Naive thymus-derived CD4-positive, alpha-beta T cell (primary cell): ENCODE measurements at places on chromosomes 7 and 10. TPM values are rescaled to one million over a fixed set of nuclear protein-coding genes. Genes with fewer than 3 reads are reported as not detected.

TMED4 gene
- 67.4 and 70.0 TPM in 2 replicates for total RNA-seq

RADIL gene
- not detected for total RNA-seq

TRPV5 gene
- total RNA-seq = not detected

DNA sequence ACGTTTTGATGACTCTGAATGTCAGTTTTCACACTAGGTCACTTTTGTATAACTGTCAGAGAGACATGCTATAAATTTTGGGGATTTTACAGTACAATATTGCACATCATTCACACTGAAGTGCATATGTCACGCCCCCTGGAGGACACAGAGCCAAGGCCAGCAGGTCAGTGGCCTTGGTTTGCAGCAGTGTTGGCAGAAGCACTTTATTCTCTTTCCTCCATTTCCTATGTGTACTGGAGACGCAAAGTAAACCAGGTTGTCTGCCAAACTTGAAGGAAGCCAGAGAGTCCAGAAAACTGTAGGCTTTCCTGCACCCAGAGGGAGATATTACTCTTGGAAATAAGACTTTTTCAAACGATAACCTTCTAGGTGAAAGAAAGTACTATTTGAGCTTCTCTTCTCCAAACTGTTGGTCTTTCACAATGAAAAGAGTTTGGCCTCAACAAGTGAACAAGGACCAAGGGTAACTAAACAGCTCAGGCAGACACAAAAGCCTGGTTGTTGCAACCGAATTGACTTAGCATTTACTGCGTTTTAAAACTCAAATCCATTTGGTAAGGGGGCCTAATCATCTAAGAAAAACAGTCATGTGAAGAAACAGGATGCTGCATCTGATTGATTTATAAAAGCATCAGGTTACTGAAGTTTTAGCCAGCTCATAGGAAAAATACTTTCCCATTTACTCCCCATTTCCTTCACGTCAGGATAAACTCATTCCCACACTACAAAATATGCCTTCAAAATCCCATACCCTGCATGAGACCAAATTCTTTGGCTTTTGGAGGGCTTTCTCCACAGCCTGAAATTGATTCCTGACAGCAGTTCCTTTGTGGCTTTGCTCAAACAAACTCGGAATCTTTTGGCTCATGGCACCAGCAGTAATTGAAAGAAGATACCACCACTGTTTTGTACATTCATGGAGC, 83.0 kb upstream of the SEC61G start:
- no peaks in the 10 kb centered on the region for H3K4me1 ChIP-seq
- DNase-seq = no peak
- no peak overlapping the region for H3K4me3 ChIP-seq
- H3K27ac ChIP-seq = no peak overlapping the region

DNA sequence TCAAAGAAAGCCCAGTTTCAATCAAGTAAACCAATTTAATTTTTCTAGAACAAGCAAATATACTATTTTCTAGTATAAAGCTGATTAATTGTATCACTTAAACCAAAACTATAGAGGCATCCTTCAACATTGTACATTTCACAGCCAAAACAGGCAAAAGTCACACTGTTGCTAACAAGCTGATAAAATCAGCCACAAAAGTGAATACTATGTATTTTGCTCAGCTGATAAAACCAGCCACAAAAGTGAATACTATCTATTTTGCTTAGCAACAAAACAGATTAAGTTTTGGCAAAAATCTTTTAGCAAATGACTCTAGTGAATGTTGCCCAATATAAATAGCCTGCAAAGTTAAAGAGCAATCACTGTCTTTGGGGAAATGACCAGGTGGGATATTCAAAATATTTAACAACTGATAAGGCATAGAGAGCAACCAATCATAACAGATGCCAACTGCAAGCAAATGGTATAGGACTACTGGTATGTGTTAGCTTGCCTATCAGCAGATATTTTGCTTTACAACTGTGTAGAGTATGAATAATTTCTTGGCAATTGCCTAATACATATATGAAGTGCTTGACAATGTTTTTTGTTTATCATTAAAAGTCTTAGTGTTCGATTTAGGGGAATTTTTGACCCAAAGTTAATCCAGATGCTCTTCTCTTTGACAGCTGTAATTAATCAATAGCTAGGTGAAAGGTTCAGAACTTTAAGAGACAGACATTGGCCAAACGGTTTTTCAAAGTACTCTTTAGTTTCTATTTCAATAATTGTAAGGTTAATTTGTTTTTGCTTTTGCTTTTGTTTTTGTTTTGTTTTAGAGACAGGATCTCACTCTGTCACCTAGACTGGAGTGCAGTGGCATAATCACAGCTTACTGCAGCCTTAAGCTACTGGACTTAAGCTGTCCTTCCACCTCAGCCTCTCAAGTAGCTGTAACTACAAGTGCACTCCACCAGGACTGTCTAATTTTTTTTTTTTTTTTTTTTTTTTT, 44.4 kb upstream of the SP4 start:
- H3K36me3 ChIP-seq = no peaks in the 10 kb centered on the region
- H3K4me3 ChIP-seq = no peak overlapping the region
- H3K4me1 ChIP-seq = no peaks in the 10 kb centered on the region
- no peak overlapping the region for H3K27ac ChIP-seq
- no peak for DNase-seq
- no peaks in the 10 kb centered on the region for H3K27me3 ChIP-seq

GRCh38 chr7:84271543-84271942, 77.0 kb upstream of the SEMA3A start:
- no peaks in the 10 kb centered on the region for H3K27me3 ChIP-seq
- DNase-seq = no peak
- no peaks in the 10 kb centered on the region for H3K36me3 ChIP-seq
- H3K27ac ChIP-seq = no peak overlapping the region
- no peaks in the 10 kb centered on the region for H3K4me1 ChIP-seq

DNA sequence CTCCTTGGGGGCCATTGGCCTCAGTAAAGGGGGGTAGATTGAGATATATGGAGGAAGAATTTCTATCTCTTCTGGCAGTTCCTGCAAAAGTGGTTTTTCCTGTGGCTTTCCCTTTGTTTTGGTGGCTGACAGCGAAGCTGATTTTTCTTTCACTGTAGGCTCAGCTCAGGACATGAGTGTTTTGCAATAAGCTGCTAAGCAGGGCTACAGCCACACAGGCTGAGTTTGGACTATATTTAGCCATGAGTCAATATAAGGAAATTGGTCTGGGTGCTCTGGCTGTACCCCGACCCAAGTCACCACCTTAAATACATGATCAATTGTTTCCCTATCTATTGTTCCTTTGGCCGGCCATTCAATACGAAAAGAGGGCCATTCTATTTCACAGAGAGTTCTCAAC, 212.7 kb upstream of the KCND2 start:
- H3K27ac ChIP-seq = no peak overlapping the region
- no peaks in the 10 kb centered on the region for H3K36me3 ChIP-seq
- H3K27me3 ChIP-seq = no peaks in the 10 kb centered on the region
- DNase-seq = no peak

DNA sequence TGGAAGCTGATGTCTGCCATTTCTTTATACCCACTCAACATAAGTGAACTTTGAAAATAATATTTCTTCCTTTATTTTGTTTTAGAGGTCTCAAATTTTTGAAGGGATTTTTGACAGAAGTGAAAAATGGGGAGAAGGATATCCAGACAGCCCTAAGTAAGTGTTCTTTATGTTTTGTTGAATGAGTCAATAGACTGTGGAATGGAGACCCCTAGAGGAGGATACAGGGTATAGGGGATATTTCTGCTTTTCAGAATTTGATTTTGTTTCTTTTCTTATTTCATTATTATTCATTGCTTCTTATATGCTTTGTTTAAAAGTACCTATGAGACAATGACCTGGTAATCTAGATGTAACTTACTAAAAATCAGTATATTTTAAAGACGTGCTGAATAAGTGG, 34.4 kb downstream of the PLEKHA8 start:
- H3K27ac ChIP-seq = no peak overlapping the region
- H3K4me3 ChIP-seq = no peak overlapping the region
- no peaks in the 10 kb centered on the region for H3K27me3 ChIP-seq
- no peaks in the 10 kb centered on the region for H3K4me1 ChIP-seq
- no peaks in the 10 kb centered on the region for H3K36me3 ChIP-seq

DNA sequence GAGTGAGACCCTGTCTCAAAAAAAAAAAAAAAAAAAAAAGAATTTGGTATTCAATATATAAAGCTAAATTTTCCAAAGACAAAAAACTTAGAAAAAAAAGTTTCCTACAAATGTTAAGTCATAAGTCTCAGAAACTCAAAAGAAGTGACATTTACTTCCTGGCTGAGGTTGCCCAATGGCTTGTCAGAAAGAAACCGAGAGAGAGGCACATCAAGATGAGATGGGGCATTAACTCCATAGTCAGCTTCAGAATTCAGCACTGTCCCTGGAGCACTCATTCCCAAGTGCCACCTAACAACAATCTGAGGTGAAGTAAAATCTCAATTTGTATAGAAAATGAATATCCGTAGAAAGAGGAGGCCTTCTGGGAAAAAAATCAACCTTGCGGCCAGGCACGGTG, 6.8 kb upstream of the SPOCK2 start:
- DNase-seq = no peak
- no peak overlapping the region for H3K27ac ChIP-seq
- no peaks in the 10 kb centered on the region for H3K36me3 ChIP-seq
- H3K4me3 ChIP-seq = no peak overlapping the region

DNA sequence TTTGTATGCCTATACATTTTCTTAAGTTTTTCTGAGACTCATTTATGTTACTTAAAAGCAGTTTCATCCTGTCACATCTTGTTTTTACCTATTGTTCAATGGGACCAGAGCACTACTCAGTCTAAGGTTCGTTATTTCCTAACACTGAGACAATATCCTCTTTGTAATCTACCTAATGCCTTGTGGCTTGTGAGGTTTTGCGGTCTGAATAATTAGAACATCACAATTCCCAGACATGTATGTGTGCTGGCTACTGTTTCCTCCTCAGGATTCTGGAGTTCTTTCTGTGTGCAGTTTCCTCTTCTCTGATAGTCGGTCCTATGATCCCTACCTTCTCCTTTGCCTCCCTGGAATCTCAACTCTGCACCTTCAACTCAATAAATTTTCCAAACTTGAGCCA, 620.2 kb downstream of the ANKRD7 start:
- H3K4me3 ChIP-seq = no peak overlapping the region
- no peaks in the 10 kb centered on the region for H3K36me3 ChIP-seq
- no peak for DNase-seq
- H3K27me3 ChIP-seq = no peaks in the 10 kb centered on the region
- H3K27ac ChIP-seq = no peak overlapping the region
- H3K4me1 ChIP-seq = no peaks in the 10 kb centered on the region

DNA sequence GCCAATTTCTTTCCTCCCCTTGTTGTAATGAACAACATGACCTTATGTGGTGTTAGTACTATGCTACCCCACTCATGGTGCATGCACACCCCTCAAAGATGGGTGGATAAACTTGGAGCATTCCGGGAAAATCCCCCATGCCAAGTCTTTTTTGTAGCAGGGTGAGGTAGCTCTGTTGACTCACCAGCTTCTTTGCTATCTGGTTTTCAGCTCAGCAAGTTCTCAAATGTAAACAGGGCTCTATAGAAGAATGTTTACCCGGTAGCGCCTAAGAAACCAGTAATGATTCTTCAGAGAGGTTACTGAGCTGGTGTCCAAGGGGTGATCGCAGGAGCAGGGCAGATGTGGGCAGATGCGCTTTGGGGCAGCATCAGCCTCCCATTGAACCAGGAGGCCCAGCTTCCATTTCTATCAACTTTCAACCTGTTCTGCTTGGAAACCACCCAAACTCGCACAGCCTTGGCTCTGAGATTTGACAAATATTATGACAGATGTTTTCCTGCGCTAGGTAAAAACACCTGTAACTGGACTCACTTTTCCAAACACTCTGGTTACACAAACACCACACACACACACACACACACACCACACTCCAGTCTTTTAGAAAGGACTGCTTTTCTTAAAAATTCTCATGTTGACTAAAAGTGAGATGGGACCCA, 87.8 kb downstream of the ZRANB1 start:
- no peaks in the 10 kb centered on the region for H3K4me1 ChIP-seq
- no peak for DNase-seq
- no peaks in the 10 kb centered on the region for H3K27me3 ChIP-seq

DNA sequence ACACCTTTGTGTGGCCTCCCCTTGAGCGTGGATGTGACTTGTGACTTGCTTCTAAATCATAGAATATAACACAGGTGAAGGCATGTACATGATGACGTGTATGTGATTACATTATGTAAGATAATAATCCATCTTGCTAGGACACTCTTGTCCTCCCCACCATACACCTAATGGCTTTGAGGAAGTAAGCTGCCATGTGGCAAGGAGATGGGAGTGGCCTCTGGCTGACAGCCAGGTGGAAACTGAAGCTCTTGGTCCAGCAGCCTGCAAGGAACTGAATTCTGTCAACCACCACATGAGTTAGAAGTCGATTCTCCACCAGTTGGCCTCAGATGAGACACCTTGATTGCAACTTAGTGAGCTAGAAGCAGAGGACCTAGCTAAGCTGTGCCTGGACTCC, 67.4 kb upstream of the ELN start:
- no peak overlapping the region for H3K27ac ChIP-seq
- H3K36me3 ChIP-seq = no peaks in the 10 kb centered on the region
- H3K4me1 ChIP-seq = no peaks in the 10 kb centered on the region
- no peak for DNase-seq

- no peak overlapping the region for H3K27ac ChIP-seq
- no peak overlapping the region for H3K4me3 ChIP-seq
- DNase-seq = no peak
These were observed 25.1 kb downstream of the ICA1 start for GRCh38 chr7:8236780-8237407.

- H3K4me1 ChIP-seq = no peaks in the 10 kb centered on the region
- H3K27ac ChIP-seq = no peak overlapping the region
- no peaks in the 10 kb centered on the region for H3K36me3 ChIP-seq
- DNase-seq = no peak
- H3K27me3 ChIP-seq = no peaks in the 10 kb centered on the region
These were observed 14.3 kb upstream of the CUL1 start for GRCh38 chr7:148684289-148684830.

DNA sequence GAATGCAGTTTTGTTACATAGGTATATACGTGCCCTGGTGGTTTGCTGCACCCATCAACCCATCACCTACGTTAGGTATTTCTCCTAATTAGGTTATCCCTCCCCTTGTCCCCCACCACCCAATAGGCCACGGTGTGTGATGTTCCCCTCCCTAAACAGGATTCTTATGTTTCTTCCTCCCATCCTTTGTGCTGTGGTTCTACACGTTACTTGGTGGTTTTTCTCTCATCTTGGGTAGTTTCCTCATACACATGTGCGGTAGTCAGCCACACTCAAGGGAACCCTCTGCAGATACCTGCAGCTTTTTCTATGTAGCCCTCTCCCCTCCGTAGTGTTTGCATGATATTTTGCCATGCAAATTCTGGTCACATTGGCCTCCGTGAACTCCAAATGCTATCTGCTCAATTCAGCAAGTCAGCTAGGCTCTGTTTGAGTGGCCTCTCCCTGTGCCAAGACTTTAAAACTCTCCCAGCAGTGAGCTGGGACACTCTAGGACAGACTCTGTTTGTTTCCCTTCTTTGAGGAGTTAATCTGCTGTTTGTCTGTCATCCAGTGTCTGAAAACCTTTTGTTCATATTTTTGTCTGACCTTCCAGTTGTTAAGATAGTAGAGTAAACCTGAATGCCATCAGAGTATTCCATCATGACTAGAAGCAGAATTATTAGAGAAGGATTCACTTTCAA, 41.0 kb downstream of the RABGEF1 start:
- peaks cover 10% of the 10 kb centered on the region for H3K36me3 ChIP-seq
- no peak for DNase-seq
- no peaks in the 10 kb centered on the region for H3K4me1 ChIP-seq
- H3K27me3 ChIP-seq = no peaks in the 10 kb centered on the region
- no peak overlapping the region for H3K27ac ChIP-seq
